ENCODE measurements at places on chromosomes 6 and 20. TPM values are rescaled to one million over a fixed set of nuclear protein-coding genes. Genes with fewer than 3 reads are reported as not detected.

The BHLHE23 gene
- total RNA-seq = not detected

The C20orf204 gene
- 0.54 TPM for total RNA-seq

The PPIL6 gene
- total RNA-seq = 2.3 TPM

The TINAG gene
- not detected for total RNA-seq

The MAPK13 gene
- total RNA-seq = 1.3 TPM
